Esophagus squamous epithelium (tissue), 5 donors: ENCODE measurements at places on chromosomes 2 and 18. TPM values are rescaled to one million over a fixed set of nuclear protein-coding genes. Genes with fewer than 3 reads are reported as not detected.

GRCh38 chr2:49028101-49028500, 126.2 kb downstream of the FSHR start:
- no peak for DNase-seq

DNA sequence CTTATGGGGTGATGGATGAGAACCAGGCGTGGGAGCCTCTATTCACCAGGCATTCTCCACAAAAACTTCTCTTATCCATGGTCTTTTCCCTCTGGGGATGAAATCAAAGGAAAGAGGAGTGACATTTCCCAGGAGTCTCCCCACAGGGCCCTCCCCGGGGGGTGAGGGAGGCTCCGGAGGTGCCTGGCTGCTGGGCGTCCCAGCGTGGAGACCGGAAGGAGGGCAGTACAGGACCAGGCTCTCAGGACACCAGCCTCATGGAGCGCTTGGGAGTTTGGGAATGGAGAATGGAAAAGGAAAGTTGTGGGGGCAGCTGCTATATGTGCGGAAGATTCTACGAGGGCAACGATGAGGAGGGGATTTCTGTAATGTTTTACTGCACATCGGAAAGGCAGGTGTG, 22.1 kb downstream of the CIB4 start:
- no peak for DNase-seq

- no peak for DNase-seq
Observed at GRCh38 chr2:11616097-11616687, 53.8 kb downstream of the NTSR2 start.

GRCh38 chr18:24825397-24825796, 365.0 kb downstream of the HRH4 start:
- no peak for DNase-seq

GRCh38 chr18:42937436-42937835, 178.0 kb downstream of the RIT2 start:
- DNase-seq, result no peak

- no peak for DNase-seq
Observed at GRCh38 chr2:234451852-234452625, 44.8 kb downstream of the ARL4C start.

DNA sequence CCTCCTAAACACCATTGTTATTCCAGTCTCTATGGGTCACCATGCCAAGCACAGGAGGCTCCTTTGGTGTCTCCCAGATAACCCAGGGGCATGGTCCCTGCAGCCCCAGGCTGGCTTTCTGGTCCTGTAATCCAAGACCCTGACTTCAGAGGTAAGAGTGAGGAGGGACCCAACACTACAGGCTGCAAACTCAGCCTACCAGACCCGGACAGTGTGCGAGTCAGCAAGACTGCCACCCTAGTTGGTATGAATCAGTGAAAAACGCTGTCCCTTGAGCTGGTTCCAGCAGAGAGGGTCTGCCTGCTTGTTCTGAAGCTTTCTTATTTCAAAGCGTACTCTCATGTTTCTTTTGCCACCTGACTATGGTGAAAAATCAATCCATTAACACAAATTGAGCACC, 47.6 kb upstream of the ZFP36L2 start:
- DNase-seq, result no peak

- DNase-seq, result no peak
Observed at GRCh38 chr2:30958918-30959265, 151.6 kb upstream of the CAPN13 start.

DNA sequence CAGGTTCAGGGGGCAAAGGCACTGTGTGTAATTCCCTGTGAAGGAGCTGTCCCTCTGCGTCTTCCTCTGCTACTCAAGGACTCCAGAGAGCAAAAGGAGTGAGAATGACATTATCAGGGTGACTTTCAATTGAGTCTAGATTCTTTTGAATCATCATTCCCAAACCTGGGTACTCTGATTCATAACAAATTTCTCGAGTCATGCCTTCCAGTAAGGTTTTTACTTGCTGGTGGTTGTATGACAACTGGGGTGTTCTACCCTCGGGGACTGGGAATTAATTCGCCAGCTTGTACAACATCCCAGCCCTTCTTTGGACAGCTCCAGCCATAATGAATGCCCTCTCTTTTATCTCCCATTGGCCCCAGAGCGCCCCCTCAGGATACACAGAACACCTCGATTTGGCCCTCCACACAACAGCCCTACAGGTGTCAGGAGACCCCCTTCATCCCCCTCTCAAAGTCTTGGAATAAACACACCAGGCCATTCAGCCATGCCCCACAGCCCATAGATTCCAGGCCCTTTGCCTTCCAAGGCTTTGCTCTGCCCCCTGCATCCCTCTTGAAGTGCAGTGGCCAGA, 254.5 kb downstream of the KLHL29 start:
- no peak for DNase-seq

DNA sequence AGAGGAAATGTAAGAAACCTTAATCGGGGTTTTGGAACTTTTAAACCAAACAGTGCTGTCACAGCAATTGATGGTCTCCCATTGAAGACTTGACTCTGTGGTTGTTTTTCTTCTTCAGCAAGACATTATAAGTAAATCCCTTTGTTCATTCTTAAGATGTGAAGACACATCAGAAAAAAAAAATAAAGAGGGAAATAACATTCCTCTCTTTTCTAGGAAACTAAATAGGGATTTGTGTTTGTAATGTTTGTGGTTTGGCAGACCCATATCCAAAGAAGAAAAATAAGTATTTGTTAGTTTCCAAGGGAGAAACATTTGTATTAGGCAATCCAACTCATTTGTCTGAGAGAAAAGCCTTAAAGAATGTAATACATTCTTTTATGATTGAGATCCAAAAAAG, 359.9 kb downstream of the DSC3 start:
- no peak for DNase-seq

Gene CAVIN2
- 12.8 TPM for total RNA-seq

Gene TRIM43
- not detected for total RNA-seq

Gene SLC9A4
- 0.53 TPM for total RNA-seq
